ENCODE measurements at places on chromosomes 16 and 17. TPM values are rescaled to one million over a fixed set of nuclear protein-coding genes. Genes with fewer than 3 reads are reported as not detected.

Gene PABPN1L
- not detected for total RNA-seq

Gene RAB26
- 1.2 TPM for total RNA-seq

Gene GAS7
- 10.0 TPM for total RNA-seq

Gene MLYCD
- 3.4 TPM for total RNA-seq

Gene NUDT7
- 3.2 TPM for total RNA-seq

Gene PPP1R9B
- total RNA-seq = 47.5 TPM

Gene CCT6B
- total RNA-seq = 0.52 TPM

Gene GPR142
- 0.26 TPM for total RNA-seq

Gene TMEM114
- not detected for total RNA-seq

Gene TEX14
- 0.03 TPM for total RNA-seq

Data from smooth muscle cell of the pulmonary artery (primary cell).